Dorsolateral prefrontal cortex (tissue), 122 donors: ENCODE measurements at places on chromosomes 2 and 18.

DNA sequence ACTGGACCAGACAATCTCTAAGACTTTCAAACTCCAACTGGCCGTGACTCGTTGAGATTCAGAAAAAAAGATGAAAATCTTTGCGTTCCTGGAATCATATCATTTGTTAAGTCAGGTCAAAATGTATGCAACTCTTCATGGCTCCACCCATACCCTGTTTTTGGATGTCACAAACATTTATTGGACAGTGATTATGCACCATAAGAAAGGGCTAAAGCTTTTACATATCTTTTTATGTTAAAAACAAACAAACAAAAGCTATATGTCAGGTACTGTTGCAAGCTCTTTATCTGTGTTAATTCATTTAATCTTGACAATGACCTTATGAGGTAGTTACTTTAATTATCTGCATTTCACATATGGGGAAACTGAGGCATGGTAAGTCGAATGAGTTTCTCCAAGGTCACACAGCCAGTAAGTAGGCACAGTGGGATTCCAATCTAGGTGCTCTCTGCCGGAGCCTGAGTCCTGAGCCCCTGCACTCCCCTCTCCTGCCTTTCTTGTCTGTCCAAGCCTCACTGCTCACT, 145.7 kb upstream of the MYCN start:
- DNase-seq: no peak

DNA sequence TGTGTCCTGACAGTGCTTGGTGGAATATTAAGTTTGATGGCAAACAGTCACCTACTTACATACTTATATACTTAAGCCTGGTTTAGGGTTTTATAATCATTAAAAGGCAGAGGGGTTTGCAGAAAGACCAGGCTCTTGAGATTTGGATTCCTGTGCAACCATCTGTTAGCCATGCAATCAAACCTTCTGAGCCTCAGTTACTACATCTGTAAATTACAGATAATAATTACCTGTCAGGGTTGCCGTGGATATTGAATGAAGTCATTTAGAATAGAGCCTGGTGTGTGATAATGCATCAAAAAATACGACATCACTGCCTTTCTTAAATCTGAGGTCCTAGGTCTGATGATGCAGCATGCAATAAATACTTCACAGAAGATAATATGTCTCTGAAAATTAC, 152.9 kb downstream of the ARHGAP28 start:
- DNase-seq: no peak

- no peak for DNase-seq
Observed at GRCh38 chr2:28161466-28161865, 231.2 kb upstream of the FOSL2 start.

DNA sequence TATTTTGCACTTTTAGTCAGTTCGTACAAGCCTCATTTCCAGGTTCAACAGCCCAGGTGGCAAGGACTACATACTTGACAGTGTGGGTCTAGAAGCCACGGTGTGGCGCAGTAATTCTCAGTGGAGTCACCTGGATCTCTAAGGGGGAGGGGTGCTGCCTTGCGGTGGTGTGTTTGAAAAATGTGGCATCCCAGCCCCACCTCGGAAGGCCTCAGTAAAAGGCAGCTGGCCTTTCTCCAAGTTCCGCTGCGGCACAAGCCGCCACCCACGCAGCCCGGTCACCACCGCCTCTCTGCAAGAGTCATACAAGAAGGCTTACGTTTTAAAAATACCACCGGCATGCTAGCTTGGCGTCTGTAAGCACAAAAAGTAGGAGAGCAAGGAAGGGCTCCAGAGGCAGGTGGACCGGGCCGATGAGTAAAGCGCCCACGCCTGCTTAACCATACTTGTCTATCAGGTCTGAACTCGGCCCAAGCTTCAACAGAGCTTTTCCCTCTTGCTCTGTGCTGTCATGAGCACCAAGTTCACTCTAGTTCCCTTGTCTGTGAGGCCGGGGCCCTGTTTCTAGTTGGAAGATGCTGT, 49.5 kb downstream of the SPRED2 start:
- peak; percentile 68 for DNase-seq

GRCh38 chr18:53819174-53819573, 405.3 kb downstream of the MBD2 start:
- DNase-seq: no peak

DNA sequence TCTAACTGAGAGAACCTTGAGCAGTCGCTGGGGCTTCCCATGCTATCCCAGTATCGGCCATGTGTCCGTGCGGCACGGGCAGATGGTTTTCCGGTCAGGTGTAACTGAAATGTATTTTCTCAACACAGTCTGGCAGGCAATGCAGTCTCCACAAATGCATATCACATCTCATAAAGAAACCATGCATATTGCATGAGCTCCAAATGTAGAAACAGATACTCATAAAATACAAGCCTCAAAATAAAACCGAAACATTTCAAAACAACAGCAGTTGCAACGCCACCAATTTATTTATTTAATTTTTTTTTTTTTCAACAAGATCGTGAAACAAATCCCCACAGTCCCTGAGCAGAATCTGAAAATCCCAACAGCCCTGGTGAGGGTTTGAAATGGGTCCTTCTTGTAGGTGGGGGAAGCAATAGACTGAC, 299.4 kb downstream of the LPIN1 start:
- no peak for DNase-seq

DNA sequence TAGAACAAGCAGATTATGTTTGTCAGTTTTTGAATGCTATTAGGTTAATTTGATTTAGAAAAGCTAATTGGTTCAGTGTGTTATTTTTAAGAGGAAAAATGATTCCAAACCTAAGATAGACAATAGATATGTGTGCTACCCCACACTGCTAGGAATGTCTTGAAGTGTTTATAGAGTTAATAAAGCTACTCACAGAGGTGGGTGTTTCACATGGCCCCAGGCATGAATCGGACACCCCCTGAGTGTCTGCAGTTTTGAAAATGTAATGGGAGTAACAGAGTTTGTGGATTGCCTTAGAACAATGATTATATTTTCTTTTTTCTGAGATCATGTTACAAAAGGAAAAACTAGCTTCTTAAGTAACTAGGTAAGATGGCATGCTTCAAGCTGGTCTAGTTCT, 348.3 kb downstream of the ADCYAP1 start:
- DNase-seq: no peak

DNA sequence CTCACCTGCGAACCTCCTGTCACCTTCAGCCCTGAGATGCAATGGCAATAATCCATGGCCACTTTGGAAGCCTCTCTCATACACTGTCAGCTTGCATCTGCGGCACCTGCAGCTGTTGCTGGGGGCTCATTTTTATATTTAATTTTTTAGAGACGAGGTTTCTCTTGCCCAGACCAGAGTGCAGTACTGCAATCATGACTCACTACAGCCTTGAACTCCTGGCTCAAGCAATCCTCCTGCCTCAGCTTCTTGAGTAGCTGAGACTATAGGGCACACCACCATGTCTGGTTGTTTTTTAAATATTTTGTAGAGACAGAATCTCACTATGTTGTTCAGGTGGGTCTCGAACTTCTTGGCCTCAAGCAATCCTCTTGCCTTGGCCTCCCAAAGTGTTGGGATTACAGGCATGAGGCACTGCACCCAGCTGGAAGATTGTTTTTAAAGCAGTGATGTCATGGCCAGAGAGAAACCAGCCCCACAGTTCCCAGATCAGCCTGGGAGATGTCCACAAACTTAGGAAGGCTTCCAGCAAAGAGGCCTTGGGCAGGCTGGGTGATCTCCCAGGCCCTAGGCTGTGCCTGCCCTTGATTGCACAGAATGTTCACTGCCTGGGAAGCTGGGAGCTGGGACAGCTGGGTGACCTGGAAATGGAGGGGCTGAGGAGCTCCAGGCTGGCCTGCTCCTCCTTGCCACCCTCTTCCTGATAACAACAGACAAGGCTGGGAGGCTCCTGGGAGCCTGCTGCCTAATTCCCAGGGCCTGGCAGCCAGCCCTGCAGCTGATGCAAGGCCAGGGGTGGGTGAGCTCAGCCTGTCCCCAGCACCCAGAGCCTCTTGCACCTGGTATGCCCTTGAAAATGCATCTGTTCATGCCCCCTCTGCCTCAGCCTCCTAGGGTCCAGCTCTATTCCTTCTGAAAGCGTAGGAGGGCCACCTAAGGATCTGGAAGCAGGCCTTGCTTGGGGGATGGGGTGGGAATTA, 27.1 kb downstream of the SH2D6 start:
- DNase-seq: peak; percentile 62

- no peak for DNase-seq
Observed at GRCh38 chr18:31508781-31509180, 10.8 kb downstream of the DSG2 start.

DNA sequence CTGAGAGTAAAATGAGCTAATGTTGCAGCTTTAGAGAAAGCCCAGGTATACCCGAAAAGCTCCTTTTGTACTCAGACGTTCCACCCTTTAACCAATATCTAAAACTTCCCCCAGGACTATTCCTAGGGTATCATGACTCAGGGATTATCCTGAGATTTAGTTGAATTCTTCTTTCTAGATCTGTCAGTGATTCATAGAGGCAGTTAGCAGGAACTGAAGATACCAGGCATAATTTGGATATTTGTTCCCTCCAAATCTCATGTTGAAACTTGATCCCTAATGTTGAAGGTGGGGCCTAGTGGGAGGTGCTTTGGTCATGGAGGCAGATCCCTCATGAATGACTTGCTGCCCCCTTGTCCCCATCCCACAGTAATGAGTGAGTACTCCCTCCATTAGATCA, 161.2 kb upstream of the LRP1B start:
- DNase-seq: no peak

GRCh38 chr2:15367715-15368114, 193.4 kb downstream of the NBAS start:
- DNase-seq: no peak

- DNase-seq: no peak
Observed at GRCh38 chr18:21181766-21182165, 60.3 kb upstream of the GREB1L start.

DNA sequence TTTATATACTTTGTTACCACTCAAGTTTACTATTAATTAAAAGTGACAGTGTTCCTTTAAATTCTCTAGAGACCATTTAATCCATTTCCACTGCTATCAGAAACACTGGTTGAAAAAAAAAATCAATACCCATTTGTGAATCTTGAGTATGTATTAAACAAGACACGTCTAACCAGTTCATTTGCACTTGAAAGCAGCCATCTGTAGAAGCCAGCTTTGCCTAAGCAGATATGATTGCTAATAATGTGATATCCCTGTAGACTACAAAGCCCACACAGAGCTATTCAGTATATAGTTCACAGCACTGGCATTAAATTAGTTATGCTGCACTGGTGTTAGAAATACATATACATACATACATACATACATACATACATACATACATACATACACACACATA, 111.8 kb upstream of the SP3 start:
- no peak for DNase-seq

- peak; percentile 62 for DNase-seq
Observed at GRCh38 chr2:241803387-241804325, 5.3 kb upstream of the NEU4 start.

DNA sequence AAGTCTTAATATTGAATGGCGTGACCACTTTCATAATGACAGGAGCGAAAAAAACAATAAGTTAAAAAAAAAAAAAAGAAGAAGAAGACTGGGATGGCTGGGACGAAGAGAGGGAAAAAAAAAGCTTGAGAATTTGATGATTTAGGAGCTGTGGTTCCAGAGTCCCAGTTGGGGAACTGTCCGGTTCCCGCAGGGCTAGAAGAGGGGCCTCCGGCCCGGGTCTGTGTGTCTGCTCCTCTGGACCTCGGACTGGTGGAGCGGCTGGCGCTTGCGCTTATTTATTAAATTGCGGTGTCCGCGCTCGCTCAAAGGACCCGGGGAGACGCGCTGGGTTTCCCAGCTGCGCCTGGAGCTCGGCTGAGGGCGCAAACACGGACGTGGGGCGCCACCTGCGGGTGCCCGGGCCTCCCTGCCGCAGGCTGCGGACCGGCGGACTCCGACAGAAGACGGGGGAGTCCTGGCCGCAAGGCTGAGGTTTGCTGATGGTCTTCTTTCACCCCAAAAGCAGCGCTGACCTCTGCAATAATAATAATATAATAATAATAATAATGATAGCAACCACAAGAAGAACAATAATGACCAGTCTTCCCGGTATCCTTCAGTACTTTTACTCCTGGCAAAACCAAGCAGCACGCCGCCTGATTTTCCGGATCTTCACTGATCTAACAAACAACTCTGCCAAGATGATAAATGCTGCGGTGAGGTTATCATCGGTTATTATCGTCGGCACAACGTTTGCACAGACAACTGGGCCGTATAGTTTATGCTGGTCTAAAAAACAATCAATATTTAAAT, at the start of gene CBLN2:
Gene CBLN2 (minus strand): TSS at position 251 of the 795 bp plus-strand sequence. CDS start 2,182 bp downstream, outside the sequence.
- peak; percentile 26 for DNase-seq

- DNase-seq: no peak
Observed at GRCh38 chr2:6986912-6987361, 69.7 kb downstream of the RNF144A start.

DNA sequence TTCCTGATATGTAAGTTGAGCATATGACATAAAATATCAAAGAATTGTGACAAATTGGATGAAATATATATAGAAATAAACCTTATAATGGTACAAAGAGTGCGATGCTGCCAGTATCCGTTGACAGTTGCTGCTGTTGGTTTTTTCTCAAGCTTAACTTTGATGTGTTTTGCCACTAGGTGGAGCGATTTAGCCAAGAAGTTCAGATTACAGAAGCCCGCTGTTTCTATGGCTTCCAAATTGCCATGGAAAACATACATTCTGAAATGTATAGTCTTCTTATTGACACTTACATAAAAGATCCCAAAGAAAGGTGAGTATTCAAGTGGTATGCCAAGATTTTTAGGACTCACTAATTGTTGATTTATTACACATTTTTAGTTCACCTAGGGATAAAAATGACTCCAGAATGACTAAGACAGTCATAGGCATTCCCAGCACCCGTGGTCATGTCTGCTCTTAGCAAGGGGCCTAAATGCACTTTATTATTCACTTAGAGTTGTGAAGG, 2.1 kb downstream of the RRM2 start:
- DNase-seq: peak; percentile 12

DNA sequence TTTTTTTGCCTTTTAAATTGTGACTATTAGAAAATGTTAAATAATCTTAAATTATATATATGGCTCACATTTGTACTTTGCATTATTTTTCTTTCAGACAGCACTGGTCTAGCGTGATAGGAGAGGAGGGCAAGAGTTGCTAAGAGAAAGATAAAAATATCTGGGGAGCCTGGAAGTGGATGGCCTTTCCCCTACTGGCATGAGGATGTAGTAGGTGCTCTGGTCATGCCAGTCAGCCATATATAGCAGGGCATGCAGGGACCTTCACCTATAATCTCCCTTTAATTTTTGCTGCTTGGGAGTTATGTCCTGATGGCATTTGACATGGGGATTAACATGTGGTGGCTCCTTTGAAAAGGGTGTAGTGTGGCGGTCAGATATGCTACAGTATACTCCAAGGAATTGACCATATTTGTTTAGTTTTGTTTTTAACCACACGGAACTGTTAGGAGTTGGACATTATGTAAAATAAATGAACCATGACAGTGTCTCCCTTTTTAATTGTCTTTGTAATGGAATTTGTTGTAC, 144.7 kb downstream of the BABAM2 start:
- no peak for DNase-seq

DNA sequence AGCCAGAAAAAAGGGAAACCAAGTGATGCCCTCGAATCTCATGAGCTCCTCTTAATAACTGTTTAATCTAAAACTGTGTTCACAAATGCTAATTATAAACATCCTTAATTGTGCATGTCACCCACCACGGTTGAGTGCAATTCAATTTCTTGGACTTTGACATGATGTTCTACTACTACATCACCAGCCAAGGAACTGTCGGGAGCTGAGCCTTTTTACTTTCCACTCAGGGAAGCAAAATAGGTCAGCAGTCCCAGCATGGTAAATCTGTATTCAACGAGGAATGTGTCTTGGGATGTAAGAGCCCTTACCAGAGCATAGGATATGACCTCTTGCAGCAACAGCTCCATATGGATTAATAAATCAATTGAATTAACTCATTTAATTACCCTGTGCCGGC, 20.8 kb upstream of the REG3G start:
- no peak for DNase-seq

- DNase-seq: no peak
Observed at GRCh38 chr2:217415316-217415715, 555.5 kb upstream of the TNP1 start.
